ENCODE measurements at places on chromosomes 6 and 20. TPM values are rescaled to one million over a fixed set of nuclear protein-coding genes. Genes with fewer than 3 reads are reported as not detected.

DNA sequence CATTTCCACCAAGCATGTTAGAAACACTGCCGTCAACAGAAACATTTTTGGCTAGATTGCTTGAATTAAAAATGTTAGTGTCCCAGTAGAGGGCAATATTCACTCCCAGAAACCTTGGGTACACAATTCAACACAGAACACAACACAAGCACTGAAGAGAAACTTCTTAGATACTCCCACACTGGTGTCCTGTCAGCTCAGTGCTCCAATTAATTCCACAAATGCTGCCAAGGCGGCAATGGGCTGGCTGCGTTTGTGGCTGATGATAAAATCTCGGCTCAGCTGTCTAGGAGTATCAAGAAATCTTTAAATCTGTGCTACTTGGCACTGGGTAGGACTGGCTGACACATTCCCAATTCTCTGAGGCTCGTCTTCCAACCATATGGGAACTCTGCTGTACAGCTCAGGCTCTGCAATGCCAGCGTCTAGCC is 39.3 kb downstream of the BEND3 start:
- no peaks in the 10 kb centered on the region for H3K36me3 ChIP-seq
- no peaks in the 10 kb centered on the region for H3K27me3 ChIP-seq
- H3K4me1 ChIP-seq = no peaks in the 10 kb centered on the region
- H3K27ac ChIP-seq = no peak overlapping the region

- H3K4me3 ChIP-seq = no peak overlapping the region
- H3K36me3 ChIP-seq = no peaks in the 10 kb centered on the region
- no peak overlapping the region for H3K27ac ChIP-seq
- H3K27me3 ChIP-seq = peaks cover 1% of the 10 kb centered on the region
- H3K4me1 ChIP-seq = no peaks in the 10 kb centered on the region
These were observed 7.7 kb downstream of the SLC22A16 start for GRCh38 chr6:110468731-110469130.

DNA sequence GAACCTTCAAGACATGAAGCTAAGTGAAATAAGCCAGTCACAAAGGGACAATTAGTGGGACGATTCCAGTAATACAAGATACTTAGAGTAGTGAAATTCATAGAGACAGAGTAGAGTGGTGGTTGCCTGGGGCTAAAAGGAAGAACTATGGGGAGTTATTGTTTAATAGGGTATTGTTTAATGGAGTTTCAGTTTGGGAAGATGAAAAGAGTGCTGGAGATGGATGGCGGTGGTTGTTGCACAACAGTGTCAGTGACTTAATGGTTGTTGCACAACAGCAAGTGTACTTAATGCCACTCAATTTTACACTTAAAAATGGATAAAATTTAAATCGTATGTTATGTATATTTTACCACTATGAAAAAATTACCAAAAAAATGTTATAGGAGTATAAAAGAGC is 209.7 kb upstream of the TENT5A start:
- no peak overlapping the region for H3K4me3 ChIP-seq
- no peaks in the 10 kb centered on the region for H3K36me3 ChIP-seq
- H3K27ac ChIP-seq = no peak overlapping the region
- no peak for DNase-seq

GRCh38 chr6:37882724-37883413 is 63.3 kb downstream of the ZFAND3 start:
- H3K4me3 ChIP-seq = no peak overlapping the region
- H3K4me1 ChIP-seq = peaks cover 16% of the 10 kb centered on the region
- no peaks in the 10 kb centered on the region for H3K36me3 ChIP-seq
- H3K27ac ChIP-seq = no peak overlapping the region
- H3K27me3 ChIP-seq = no peaks in the 10 kb centered on the region
- no peak for DNase-seq

COL9A1 gene
- not detected for total RNA-seq

ZSCAN23 gene
- 1.9 TPM for total RNA-seq

DYNLT2 gene
- total RNA-seq = 0.56 TPM

- no peaks in the 10 kb centered on the region for H3K27me3 ChIP-seq
- H3K4me3 ChIP-seq = peak within 1 kb of the TSS; percentile 77
- H3K27ac ChIP-seq = peak within 1 kb of the TSS; percentile 95
- peak; percentile 90 for DNase-seq
These were observed at the start of gene PRR3 for GRCh38 chr6:30556906-30557682. TSS of gene PRR3 (plus strand) at chr6:30557295. CDS start at chr6:30557345, 50 bp downstream.

- H3K36me3 ChIP-seq = no peaks in the 10 kb centered on the region
- H3K27me3 ChIP-seq = no peaks in the 10 kb centered on the region
- no peak overlapping the region for H3K27ac ChIP-seq
- H3K4me1 ChIP-seq = no peaks in the 10 kb centered on the region
These were observed 134.1 kb downstream of the CCDC170 start for GRCh38 chr6:151627689-151628444.

MPC1 gene
- 234 TPM for total RNA-seq

DNA sequence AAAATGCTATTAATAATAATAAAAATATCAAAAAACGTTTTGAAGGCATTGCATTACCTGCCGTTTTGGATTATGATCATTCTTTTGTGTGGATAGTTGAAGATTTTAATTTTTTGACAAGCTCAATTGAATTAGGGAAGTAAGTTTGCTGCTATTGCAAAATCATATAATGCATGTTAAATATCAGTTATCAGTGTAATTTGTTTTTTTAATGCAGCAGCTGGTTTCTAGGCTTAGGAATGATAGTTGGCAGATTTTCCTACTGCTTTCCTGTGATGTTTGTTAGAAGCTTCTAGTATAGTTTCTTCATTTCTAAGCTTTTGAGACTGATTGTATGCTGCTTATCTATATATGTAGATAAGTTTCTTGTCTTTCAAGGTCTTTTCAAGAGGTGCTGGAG is 99.0 kb downstream of the JARID2 start:
- H3K27ac ChIP-seq = no peak overlapping the region
- DNase-seq = no peak
- no peak overlapping the region for H3K4me3 ChIP-seq
- H3K27me3 ChIP-seq = no peaks in the 10 kb centered on the region
- no peaks in the 10 kb centered on the region for H3K4me1 ChIP-seq

DNA sequence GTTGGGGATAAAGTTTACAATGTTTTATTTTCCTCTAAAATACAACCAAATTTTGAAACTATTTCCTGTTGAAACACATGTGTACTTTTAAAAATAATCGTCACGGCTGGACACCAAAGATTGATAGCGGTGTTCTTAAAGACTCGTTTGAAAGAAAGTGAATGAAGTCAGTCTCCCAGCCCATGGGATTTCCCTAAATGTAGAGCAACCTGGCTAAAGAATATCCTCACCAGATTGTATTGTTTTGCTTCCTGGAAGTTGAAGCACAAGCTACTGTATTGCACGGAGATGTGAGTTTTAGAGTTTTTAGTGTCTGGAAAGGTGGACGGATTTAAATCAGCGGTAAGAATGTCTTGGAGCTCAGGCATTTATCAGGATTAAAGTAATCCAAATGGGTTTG is 189.5 kb downstream of the THBS2 start:
- no peaks in the 10 kb centered on the region for H3K4me1 ChIP-seq
- H3K4me3 ChIP-seq = no peak overlapping the region
- H3K36me3 ChIP-seq = no peaks in the 10 kb centered on the region
- DNase-seq = no peak
- no peak overlapping the region for H3K27ac ChIP-seq
- no peaks in the 10 kb centered on the region for H3K27me3 ChIP-seq

- no peak overlapping the region for H3K27ac ChIP-seq
- peaks cover 14% of the 10 kb centered on the region for H3K36me3 ChIP-seq
- H3K4me1 ChIP-seq = no peaks in the 10 kb centered on the region
- H3K27me3 ChIP-seq = no peaks in the 10 kb centered on the region
- no peak for DNase-seq
These were observed 373.8 kb upstream of the RUNX2 start for GRCh38 chr6:44954281-44954680.

- H3K27me3 ChIP-seq = peaks cover 35% of the 10 kb centered on the region
- DNase-seq = no peak
- H3K4me1 ChIP-seq = no peaks in the 10 kb centered on the region
- H3K36me3 ChIP-seq = no peaks in the 10 kb centered on the region
These were observed 61.7 kb downstream of the CD40 start for GRCh38 chr20:46179862-46180261.

DNA sequence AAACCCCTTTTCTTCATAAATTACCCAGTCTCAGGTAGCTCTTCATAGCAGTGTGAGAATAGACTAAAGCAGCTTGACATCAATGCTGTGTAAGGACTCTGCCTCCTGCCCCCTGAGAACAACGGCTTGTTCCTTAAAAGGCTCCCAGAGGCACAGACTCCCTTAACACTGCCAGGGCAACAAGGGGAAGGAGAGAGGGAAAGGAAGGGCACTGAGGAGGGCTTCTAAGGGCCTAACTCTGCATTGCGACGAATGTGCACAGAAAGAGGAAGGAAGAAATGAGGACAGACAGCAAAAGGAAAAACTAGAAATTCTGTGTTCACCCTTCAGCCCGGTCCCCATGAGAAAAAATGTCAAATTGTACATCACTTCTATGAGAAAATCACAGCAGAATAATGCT is 74.0 kb downstream of the AGPAT4 start:
- H3K4me3 ChIP-seq = no peak overlapping the region
- no peaks in the 10 kb centered on the region for H3K4me1 ChIP-seq

DNA sequence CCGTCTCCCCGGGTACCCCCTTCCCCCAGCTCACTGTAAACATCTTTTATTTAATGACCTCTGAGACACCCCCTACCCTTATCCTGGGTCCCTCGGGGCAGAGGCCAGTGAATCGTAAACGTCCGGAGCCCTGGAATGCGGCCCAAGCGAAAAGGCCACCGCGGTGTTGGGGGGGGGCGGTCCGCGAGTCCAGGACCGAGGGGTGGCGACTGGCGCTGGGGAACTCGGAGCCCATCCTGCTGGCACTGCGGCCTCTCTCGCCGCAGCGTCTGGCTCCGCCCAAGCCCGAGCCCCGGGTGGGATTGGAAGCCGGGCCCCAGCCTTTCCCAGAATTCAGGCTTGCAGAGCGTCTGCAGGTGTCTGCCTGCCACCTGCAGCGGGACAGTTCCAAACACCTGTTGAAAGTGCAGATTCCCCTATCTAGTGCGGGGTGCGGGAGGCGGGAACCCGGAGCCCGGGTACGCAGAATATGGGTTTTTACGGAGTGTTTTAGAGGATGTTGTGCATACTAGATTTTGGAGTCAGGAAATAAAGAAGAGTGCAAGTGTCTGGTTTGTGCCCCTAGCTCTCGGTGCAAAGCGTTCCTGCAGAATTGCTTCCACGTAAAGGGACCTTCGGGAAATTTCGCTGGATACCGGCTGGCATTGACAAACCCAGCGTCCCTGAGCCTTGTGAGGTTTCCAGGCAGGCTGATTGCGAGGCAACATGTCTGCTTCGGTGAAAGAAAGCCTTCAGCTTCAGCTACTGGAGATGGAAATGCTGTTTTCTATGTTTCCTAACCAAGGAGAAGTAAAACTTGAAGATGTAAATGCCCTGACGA is 800 bp downstream of the RWDD2A start:
- H3K27ac ChIP-seq = peak overlapping the region; percentile 90
- peaks cover 16% of the 10 kb centered on the region for H3K4me1 ChIP-seq
- peaks cover 28% of the 10 kb centered on the region for H3K36me3 ChIP-seq

DNA sequence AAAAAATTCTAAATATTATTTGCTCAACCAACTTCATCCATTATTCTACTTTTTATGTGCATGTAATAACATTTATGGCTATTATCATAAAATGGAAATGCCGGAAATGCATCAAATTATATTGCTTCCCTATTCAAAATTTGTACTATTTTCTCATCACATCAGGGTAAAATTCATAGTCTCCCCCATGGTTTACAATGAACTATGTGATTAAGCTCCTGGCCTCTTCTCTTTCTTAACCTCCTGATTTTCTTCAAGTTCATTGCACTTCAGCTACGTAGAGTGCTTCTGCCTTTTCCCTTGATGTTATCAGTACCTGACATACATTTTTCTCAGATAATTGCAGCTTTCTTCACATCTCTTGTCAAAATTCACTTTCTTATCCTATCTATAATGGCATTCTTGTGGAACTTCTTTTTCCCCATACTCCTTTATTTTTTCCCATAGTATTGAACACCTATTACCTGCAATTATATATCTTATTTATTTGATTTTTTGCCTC is 699.1 kb upstream of the ADGRB3 start:
- H3K4me1 ChIP-seq = no peaks in the 10 kb centered on the region
- H3K27me3 ChIP-seq = no peaks in the 10 kb centered on the region
- no peaks in the 10 kb centered on the region for H3K36me3 ChIP-seq
- DNase-seq = no peak

TDP2 gene
- total RNA-seq = 29.4 TPM

- H3K4me3 ChIP-seq = peak overlapping the region; percentile 18
- H3K27ac ChIP-seq = peak overlapping the region; percentile 85
- no peaks in the 10 kb centered on the region for H3K27me3 ChIP-seq
- no peaks in the 10 kb centered on the region for H3K36me3 ChIP-seq
- H3K4me1 ChIP-seq = no peaks in the 10 kb centered on the region
These were observed 10.4 kb upstream of the GCNT2 start for GRCh38 chr6:10510592-10511367.
